Fibroblast of the aortic adventitia (primary cell): ENCODE measurements at places on chromosomes 12 and 14. TPM values are rescaled to one million over a fixed set of nuclear protein-coding genes. Genes with fewer than 3 reads are reported as not detected.

Gene TBX3
- 5.7 and 12.8 TPM in 2 replicates for total RNA-seq

Gene PPFIA2
- 0.74 and 4.9 TPM in 2 replicates for total RNA-seq

Gene NEUROD4
- total RNA-seq = not detected in 2 replicates

Gene KCNJ8
- 2.1 and 5.6 TPM in 2 replicates for total RNA-seq

Gene MIP
- not detected in 2 replicates for total RNA-seq

GRCh38 chr12:119869720-119870119 lies 7.4 kb downstream of the CIT start:
- peak; percentile 95 for DNase-seq

DNA sequence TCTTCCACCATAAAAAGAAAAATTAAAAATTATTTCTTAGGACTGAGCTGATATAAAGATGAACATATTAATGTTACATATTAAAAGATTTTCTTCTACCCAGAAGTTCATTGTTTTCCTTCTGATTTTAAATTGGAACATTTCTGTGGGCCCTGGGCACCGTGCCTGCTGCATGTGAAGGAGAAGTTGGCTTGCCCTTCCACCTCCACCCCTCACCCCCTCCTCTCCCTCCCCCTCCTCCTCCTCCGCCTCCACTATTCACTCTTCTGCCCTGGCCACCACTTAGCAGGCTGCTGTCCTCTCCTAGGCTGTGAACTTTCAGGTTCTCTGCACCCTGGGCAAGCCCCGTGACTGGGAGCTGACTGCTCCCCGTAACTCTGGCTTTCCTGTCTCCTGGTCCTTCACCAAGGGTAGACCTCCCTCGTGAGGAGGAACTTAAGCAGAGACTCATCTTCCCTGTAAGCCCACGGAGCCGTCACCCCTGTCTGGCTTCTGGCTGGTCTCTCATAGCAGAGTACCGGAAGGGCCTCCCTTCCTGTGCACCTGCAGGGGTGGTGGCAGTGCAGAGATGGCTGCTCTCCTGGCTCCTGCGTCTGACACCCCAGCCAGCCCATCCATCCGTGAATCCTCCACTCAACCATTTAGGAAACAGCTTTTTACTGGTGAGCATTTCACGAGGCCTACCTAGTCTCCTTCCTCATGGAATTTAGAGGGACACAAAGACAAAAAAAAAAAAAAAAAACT lies 12.8 kb downstream of the TUNAR start:
- no peak for DNase-seq

- DNase-seq = no peak
Observed at GRCh38 chr14:53563628-53564027, 393.0 kb downstream of the BMP4 start.

GRCh38 chr12:100857971-100858370 lies 63.4 kb downstream of the ANO4 start:
- no peak for DNase-seq

DNA sequence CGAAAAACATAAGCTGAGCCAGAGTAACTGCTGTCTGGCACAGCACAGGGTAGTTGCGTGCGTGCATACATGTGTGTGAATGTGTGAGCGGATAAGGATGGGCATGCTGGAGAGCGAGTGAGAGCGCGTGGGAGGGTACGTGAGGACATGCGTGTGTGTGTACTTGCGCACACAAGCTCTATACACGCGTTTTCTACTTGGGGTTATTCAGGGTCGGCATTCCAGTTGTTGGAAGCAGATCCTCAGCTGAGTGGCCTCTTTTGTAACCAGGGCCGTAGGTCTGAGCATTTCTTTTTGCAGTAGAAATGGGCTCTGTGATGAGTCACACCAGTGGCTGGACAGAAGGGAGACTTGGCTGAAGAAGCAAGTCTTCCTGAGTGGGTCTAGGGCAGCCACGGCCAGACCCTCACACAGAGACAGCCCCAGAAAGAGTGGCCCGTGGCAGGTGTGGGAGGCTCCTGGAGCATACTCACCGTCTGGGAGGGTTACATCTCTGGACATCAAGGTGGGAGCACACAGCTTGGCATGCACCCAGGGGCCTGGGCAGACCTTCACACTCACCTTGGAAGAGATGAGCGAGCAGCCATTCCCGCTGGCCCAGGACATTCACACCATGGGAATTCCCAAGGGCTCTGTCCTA lies 78.0 kb downstream of the LRRC74A start:
- DNase-seq = peak; percentile 96

- DNase-seq = peak; percentile 26
Observed at GRCh38 chr12:25328072-25328712, 77.5 kb upstream of the KRAS start.

DNA sequence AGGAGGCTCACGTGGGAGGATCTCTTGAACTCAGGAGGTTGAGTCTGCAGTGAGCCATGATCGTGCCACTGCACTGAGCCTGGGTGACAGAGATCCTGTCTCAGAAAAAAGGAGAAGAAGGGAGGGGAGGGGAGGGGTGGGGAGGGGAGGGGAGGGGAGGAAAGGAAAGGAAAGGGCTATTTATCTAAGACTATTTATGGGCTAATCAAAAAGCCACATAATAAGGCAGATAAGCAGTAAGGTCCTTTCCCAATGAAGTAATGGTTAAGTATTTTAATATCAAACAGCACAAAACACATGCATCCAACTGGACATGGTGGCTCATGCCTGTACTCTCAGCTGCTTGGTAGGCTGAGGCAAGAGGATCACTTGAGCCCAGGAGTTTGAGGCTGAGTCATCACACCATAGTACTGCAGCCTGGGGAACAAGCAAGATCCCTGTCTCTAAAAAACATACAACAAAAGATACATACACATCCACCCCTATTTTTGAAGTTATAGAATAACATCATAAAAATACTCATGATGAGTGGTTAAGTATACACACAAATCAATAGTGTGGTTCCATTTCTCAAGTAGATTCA lies 9.7 kb downstream of the PAWR start:
- DNase-seq = peak; percentile 56

DNA sequence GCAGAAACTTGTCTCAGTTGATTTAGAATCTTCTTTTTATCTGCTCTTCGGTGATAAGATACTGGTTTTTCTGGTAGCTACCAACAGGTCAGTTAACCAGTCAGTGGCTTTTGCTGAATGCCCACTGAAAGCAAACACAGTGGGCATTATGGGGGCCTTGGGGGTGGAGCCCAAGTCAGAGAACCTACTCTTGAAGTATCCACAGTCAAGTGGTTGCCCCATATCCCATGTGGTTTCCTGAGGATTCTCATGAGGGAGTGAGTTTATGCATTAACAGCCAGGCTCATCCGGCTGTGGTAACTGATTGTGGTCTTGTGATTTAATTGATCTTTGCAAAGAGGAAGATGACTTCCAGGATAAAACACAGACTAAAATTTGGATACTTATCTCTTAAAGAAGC lies 83.7 kb downstream of the ST8SIA1 start:
- DNase-seq = no peak

DNA sequence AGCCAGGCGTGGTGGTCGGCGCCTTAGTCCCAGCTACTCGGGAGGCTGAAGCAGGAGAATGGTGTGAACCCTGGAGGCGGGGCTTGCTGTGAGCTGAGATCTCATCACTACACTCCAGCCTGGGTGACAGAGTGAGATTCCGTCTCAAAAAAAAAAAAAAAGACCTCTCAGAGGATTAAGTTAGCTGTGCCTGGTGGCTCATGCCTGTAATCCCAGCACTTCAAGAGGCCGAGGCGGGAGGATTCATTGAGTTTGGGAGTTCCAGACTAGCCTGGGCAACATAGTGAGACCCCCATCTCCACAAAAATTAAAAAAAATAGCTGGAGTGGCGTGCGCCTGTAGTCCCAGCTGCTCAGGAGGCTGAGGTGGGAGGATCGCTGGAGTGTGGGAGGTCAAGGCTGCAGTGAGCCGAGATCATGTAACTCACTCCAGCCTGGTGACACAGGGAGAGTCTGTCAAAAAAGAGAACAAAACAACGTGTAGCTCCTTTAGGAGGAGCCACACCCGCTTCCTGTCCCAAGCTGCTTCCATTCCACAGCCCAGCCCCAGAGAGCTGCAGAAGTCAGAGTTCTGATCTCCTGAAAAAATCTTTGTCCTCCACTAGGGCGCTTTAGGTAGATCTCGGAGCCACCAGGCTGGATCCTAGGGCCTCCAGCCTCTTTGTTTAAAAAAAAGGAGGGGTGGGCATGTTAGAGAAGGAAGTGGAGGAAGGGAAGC lies 11.5 kb upstream of the ULK1 start:
- DNase-seq = no peak

DNA sequence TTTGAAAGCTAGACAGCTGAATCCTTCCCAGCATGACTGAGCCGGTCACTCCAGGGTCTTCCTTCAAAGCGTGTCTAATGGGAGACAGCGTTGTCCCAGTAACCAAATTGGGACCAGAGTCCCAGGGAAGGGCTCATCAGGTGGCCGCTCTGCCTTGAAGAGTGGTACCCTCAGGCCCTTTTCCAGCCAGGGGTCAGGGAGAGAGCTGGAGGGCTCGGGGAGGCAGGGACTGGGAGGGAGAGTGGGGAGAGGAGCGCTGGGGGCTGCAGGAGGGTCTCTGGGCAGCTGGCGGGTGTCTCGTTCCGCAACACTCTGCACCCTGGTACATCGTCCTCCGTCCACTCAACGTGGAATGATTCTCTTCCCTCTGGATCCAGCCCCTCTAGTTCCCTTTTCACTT lies 1.6 kb upstream of the RTL1 start:
- DNase-seq = no peak

- no peak for DNase-seq
Observed at GRCh38 chr14:77859934-77860570, 60.1 kb downstream of the ADCK1 start.

DNA sequence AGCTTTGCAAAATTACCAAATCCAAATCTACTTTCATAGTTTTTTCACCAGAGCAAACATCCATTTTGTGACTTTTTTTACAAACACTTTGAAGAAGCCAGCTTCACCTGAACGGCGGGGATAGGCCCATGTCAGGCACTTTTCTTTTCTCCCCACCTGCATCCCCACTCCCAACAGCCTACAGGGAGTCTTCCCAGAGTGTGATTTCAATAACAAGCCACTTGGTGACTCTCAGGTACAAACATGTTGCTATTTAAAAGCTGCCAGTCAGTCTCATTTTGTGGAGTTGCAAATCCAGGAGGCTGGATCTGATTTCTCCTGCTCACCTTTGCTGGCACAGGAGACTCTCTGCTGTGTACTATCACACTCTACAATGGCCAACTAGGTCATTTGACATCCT lies 285.5 kb downstream of the KCNH5 start:
- DNase-seq = no peak

- DNase-seq = no peak
Observed at GRCh38 chr12:25251769-25252168, 1.0 kb upstream of the KRAS start.
